Vagina (tissue), 2 donors: ENCODE measurements at places on chromosomes 7 and 10. TPM values are rescaled to one million over a fixed set of nuclear protein-coding genes. Genes with fewer than 3 reads are reported as not detected.

- DNase-seq, result no peak
These were observed 671 bp upstream of the PAXIP1 start for GRCh38 chr7:155003376-155004214.

DNA sequence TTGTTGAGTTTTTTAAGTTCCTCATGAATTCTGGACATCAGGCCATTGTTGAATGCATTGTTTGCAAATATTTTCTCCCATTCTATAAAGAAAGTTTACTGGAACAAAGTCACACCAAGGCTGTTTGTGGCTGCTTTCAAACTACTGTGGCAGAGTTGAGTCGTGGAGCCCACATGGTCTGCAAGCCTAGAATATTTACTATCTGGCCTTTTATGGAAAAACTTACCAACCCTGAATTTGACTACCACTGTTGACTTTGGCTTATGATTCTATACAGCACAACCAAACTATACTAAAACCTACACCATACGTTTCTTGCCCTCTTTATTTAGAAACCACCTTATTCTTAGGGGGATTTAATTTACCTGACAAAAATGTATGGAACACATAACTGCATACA lies 239.1 kb downstream of the KCNMA1 start:
- DNase-seq, result no peak

GRCh38 chr7:46786221-46786954 lies 795.5 kb downstream of the TNS3 start:
- no peak for DNase-seq

DNA sequence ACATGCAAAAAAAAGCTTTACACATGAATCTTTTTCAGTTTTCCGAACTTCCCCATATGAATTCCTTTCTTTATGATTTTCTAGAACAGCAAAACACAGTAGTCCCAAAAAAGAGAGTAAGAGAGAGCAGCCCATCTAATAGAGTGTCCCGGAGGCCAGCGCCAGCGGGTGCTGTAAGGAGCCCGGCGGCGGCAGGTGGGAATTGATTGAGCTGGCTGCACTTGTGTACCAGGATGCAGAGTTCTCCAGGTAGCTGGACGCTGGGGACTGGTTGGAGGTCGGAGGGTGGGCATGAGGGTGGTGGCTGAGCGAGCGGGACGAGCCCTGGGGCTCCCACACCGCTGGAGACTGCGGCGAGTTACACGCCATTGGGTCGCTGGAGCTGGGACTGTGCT lies 4.0 kb downstream of the DLX5 start:
- no peak for DNase-seq

- DNase-seq, result no peak
These were observed 422.5 kb downstream of the HTR7 start for GRCh38 chr10:90435296-90435695.

- DNase-seq, result no peak
These were observed 10.7 kb downstream of the NDST2 start for GRCh38 chr10:73800560-73801252.

- DNase-seq, result peak; percentile 52
These were observed 29.6 kb downstream of the SH2D4B start for GRCh38 chr10:80567292-80567691.

CALHM3 gene
- total RNA-seq, result not detected

ASIC3 gene
- 3.7 TPM for total RNA-seq

ELN gene
- total RNA-seq, result 38.3 TPM

CALML5 gene
- total RNA-seq, result 102 TPM
